ENCODE measurements at places on chromosomes 1 and 21.

GRCh38 chr1:55047611-55048010 is 8.3 kb downstream of the PCSK9 start:
- DNase-seq = no peak

DNA sequence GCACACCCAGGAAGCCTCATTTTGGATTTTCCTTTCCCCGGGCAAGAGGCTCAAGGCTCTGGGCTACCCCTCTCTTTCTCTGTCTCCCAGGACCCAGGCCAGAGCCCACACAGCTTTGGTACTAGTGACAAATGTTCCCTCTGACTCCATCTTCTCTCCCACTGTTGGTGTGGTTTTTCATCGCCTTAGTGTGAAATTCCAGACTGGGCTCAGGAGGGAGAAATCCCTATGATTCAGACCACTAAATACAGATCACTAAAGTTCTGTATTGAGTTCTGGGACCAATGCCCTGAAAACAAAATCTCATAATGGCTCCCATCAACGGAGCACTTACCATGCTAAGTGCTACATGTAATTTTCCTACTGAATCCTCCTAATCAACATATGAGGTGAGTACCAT is 26.1 kb downstream of the IQGAP3 start:
- DNase-seq = no peak

DNA sequence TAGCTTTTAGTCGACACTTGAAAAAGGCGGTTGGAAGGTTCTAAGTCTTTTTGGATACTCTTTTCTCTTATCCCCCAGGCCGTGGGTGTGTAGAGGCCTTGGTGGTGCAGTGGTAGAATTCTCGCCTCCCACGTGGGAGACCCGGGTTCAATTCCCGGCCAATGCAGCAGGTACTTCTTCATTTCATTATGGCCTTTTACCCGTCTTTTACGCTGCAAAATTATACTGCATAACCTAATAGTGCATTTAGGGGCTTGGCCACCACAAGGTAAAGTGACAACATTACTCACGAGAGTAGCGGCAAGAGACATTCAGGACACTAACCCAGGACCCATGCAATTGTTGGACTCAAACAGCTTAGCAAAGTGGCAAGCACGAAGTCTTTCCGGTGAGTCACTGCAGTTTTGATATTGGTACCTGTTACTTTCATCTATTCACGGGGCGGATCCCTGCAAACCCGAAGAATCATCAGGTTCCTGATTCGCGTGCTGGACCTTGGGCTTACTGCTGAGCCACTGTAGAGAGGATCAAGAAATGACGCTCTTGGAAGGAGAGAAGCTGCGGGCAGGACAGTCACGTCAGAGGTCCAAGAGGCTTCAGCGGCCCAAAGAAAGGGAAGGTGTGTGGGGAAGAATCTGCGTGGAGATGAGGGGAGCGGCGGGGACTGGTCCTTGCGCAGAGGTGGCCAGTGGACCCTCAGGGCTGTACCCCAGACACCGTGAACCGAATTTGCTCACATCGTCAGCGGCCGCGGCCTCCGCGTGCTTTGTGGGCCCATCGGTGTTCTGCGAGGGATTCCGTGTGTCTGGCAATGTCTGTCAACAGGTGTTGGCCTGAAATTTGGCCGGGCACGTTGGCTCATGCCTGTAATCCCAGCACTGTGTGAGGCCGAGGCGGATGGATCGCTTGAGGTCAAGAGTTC is 12.9 kb upstream of the RNU1-4 start:
- DNase-seq = peak; percentile 42

DNA sequence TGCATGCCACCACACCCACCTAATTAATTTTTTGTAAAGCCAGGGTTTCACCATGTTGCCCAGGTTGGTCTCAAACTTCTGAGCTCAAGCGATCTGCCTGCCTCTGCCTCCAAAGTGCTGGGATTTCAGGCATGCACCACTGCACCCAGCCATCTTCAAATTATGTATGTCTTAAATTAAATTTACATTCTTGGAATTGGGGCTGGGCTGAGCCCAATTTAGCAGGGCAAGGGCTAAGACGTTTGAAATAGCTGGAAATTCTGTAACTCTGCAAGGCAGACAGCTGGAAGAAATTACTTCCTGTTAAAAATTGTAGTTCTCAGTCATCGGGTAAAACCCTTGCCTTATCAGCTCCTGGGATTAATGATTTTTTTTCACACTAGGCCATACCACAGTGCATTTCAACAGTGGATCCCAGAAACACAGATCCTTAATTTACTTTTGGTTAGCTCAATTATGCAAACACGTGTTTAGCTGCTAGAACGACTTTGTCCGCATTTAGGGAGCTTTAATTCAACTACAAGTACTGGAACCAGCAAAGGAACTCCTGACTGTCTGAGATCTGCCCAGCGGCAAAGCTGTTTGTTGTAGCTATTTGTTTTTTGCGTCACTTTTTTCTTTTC is 83.3 kb downstream of the OLFML3 start:
- DNase-seq = no peak

DNA sequence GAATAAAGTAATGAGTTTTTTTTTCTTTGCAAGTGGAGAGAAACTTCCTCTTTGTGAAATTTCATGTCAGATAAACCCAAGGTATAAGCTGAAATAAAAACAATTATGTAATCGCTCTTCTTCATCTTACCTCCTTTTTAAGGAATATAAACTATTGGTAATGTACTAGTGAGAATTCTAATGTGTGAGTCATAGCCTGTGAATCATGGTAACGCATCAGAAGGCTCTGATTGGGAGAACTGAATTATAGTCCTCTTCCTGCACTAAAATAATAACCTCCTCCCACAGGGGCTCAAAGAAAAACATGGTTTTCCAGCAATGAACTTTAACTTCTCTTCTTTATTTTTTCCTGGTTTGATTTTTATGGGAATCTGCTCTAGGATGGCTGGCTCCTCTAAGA is 57.1 kb upstream of the COX20 start:
- no peak for DNase-seq

- DNase-seq = no peak
Observed at GRCh38 chr1:11752359-11753088, 9.5 kb upstream of the C1orf167 start.

GRCh38 chr21:41024746-41025254 is 143.2 kb upstream of the BACE2 start:
- no peak for DNase-seq

DNA sequence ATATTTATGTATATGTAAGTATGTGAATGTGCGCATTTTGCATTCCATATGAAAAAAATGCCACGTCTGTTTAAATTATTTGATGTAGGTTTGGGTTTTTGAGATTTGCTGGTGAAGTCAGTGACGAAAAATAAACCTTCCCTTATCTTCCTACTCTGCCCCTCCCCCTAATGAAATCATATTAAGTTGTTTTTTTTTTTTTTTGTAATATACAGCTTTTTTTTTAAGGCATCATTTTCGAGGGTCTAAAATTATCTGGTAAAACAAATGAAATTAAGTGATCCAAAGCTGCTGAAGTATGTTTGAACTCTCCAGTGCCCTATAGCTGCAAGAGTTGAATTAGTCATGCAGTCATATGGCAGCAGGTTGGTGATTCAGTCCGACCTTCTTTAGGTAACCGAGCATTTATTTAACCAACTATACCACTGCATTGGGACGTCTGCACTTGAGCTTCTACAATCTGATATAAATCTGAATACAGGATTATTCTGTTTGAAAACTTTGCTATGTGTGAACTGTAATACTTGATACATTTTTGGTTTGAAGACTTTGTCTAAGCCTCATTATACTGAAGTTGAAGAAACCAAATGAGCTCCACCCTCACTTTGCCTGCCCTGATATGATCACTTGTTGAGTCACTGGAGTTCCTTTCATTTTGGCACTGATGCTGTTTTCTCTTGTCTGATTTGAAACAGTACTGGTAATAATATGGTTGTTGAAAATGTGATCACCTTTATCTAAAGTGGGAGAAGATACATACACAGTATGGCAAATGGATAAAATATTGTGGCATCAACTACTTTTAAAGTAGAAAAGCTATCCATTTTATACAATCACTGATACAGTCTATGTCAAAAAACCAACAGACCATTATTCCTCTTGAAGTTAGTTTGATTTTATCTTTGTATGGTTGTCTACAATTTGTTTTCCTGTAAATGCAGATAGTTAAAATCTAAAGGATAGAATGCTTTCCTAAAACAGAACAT is 11.7 kb downstream of the PDIK1L start:
- no peak for DNase-seq

DNA sequence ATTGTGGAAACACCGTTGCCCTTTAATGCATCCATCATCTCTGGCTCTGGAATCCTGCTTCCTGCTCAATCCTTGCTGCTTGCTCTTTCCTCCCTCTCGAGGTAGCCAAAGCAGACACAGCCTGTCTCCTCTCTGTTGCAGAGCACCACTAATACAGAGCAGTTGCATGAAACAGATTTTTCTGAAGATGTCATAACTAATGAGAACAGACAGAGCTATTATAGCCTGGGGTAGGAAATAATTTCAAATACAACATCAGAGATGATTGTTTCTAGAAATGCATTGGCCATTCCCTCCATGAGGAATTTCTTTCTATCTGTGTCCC is 23.3 kb upstream of the ACBD6 start:
- DNase-seq = no peak

DNA sequence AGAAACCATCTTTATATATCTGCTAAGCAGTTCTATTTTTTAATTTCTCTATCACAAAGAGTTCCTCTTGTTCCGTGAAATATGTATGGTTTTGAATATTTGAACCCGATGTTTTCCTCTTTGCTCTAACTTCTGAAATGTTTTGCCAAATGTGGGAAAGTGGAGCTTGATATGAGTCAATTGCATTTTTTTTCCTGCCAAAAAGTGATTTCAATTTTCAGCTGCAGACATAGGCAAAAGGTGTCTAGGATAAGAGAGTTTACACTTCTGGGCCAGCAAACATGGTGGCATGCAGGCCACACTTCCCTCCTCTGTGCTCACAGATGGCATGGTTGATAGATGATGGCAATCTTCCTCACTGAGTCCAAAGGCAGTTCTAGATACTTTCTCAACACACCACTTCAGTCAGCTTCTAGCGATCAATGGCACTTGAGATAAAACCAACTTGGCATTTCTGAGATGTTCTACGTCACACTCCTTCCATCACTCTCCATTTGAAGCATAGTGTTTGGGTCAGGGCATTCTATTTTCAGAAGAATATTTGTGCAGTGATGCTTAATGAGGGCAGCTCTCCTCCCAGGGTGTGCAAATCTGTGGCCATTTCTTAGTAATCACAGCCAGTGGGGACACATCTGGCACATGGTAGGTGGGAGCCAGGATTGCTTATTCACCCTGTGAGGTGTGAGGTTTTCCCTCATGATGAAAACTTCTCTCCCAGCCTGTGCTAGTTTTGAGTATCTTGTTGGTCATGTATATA is 54.4 kb upstream of the SCAF4 start:
- no peak for DNase-seq

DNA sequence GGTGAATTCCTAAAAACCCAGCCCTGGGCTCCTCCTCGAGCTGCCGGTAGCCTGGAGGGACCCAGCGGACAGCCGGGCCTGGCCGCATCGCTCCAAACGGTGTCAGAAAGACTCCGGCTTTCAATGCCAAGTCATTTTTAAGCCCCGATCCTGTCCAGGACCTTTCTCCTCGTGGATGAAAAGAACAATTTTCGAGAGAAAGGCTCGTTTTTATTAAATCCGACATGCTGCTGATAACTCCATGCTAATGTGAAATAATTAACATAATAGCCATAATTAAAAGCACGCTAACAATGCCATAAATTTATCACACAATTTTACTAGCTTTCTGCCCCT is 4.6 kb upstream of the FOXD3 start:
- no peak for DNase-seq

DNA sequence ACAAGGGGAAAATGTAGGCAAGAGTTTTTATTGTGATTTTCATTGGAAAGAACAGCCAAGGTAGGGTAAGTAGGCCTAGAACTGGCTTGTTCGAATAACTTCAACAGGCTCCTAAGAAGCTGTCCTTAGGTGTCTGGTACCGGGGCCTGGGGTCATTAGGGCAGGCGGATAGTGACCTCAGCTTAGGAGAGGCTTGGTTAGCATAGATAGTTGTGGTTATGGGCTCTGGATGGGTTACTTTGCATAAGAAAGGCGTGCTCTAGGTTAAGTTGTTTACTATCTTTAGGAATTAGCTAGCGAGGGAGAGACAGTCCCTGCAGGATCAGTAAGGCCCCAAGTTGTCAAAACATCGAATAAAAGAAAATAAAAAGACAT is 20.7 kb upstream of the HPCAL4 start:
- no peak for DNase-seq

DNA sequence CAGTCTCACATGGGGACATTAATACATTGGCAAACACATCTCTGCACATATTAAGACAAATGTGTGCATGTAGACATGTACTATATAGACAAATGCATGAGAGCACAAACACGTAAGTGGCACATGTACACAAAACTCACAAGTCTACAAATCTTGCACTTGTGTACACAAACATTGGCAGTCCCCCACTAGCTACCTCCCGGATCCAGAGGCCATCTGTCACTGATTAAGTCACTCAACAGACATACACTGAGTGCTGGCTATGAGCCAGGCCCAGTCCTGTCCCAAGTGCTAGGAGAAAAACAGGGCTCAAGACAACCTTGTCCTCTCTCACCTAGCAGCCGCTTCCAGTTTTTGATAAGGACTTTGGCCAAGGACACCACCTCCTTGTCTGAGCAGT is 7.0 kb downstream of the TCEA3 start:
- DNase-seq = peak; percentile 70

DNA sequence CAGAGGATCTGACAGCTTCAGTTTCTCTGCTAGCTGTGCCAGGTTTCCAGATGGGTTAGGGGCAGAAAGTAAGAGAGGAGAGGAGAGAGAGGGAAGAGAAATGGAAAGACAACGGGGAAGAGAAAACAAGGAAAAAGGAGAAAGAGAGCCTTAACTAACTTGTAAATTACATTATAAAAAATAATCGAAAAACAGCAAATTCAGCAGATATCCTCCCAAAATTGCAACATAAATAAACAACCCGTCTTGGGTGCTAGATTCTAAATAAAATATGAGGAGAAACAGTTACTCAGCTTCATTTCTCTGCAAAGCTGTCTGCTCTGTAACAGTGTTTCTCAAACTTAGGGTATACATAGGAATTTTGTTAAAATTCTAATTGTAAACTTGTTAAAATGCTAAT is 29.2 kb downstream of the SEC16B start:
- no peak for DNase-seq

- no peak for DNase-seq
Observed at GRCh38 chr1:172483448-172483847, 39.6 kb upstream of the PIGC start.

GRCh38 chr1:93448292-93448982 is 519 bp downstream of the FNBP1L start:
- DNase-seq = peak; percentile 78
